NCI-H748 treated with DMSO at 0.1 percent for 48 hours (cell line): ENCODE measurements at places on chromosomes 4 and X.

DNA sequence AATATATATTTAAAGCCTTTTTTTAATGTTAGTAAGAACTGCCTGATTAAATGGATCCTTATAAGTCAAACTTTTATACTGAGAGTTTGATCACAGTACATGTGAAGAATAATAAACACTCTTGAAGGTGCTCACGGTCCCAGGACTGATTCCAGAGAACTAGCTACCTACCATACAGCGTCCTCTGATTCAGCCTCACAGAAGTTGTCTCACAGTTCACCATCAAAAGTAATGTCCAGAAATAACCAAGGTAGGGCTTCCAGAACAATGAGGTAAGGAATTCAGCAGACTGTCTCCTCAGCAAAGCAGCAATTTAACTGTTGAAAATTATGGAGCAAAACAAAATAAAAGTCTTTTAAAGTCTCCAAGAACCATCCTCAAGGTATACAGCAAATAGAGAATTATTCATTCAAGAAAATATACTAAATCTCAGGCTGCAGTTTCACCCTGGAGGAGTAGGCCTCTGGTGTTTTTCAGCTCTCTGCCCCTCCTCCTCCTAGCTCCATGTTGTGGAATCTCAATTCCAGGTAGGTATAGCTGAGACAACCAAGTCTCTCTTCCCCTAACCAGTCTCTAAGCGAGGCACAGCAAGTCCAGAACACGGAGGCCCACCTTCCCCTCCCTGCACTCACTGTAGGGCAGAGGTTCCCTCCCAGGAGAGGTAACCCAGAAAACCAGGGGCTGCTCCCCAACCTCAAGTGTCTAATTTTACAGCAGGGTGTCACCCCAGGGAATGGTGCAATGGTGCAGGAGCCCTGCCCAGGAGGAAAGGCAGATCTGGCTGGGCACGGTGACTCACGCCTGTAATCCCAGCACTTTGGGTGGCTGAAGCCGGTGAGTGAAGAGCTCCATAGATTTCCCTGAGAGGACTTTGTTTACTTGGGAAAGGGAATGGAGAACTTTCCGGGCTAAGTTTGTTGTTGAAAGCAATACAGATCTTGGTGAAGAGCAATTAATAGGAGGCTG lies 28.6 kb downstream of the FAM241A start:
- DNase-seq: no peak

GRCh38 chr4:169945636-169946035 lies 80.6 kb downstream of the MFAP3L start:
- DNase-seq: no peak

DNA sequence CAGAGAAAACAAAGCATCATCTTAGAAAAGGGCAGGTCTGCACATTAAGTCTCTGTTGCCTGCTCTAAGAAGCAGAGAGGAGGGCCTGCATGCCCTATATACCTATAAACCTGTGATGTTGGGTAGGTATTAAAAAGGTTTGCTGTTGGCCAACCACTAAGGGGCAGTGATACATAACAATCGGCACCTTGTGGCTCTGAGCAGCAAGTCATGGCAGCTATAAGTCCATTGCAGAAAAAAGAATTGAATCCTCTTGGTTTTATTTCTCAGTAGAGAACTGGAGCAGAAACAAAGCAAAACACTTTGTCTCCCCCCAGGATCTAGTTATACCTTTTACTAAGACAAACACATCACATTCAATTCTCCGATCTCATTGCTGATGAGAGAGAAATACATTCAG lies 1364.4 kb downstream of the STIM2 start:
- DNase-seq: peak; percentile 0

GRCh38 chr4:89878611-89879010 lies 16.0 kb upstream of the MMRN1 start:
- DNase-seq: no peak

DNA sequence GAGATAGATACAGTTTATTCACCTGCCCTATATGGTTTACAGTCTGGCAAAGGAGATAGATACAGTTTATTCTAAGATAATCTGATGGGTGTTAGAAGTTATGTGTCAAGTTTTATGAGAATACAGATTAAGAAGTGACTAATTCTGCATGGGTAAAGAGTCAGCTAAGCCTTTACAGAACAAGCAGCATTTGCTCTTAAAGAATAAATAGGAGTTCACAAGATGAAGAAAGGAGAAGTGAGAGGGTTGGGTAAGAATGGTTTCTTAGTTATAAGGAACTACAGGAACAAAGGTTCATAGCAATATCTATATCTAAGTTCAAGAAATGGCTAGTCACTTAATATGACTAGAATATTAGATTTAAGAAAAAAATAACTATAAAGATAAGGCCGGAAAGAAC lies 47.6 kb downstream of the THOC2 start:
- no peak for DNase-seq

GRCh38 chrX:154802947-154803346 lies 2.3 kb downstream of the MPP1 start:
- DNase-seq: no peak

- DNase-seq: no peak
Measured at GRCh38 chr4:40669504-40669903, 39.8 kb upstream of the RBM47 start.
